ENCODE measurements at places on chromosomes 1 and 21. TPM values are rescaled to one million over a fixed set of nuclear protein-coding genes. Genes with fewer than 3 reads are reported as not detected.

- DNase-seq = no peak
Measured at GRCh38 chr1:93814795-93815340, 64.1 kb downstream of the DNTTIP2 start.

DNA sequence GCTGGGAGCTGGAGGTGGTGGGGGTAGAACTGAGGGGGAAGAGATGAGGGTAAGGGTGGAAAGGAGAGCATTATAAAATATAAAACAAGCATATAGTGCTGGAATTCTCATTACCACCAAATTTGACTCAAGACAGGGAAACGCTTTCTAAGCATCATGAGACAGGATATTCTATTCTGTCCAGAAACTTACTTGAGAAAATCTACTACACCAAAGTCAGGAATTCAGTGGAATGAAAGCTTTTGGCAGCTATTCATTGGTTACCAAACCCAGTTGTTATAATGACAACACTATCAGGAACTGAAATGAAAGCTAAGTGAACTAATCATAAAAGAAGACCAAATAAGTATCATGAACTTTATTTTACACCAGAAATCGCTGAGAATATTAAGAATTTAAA lies 14.5 kb downstream of the AIDA start:
- DNase-seq = no peak

Gene RGS16
- 1.4 TPM for polyA plus RNA-seq

- DNase-seq = no peak
Measured at GRCh38 chr1:27332536-27333281, 9.1 kb upstream of the SYTL1 start.

DNA sequence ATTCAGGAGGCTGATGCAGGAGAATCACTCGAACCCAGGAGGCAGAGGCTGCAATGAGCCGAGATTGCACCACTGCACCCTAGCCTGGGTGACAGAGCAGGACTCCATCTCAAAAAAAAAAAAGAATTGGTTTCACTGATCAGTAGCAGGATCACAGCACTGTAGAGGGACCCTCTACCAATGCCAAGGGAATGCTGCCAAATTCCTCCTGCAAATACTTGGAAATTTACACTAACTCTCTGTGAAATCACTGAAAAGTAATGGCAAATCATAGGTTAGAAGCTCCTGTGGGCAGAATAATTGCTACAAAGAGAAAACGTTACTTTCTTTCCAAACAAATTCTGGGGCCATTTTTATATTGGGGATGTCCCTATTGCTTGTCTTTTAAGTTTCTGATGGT lies 6.7 kb upstream of the GPR25 start:
- no peak for DNase-seq

- no peak for DNase-seq
Measured at GRCh38 chr1:9257851-9258250, 23.3 kb downstream of the H6PD start.

Gene ZNF436
- 38.6 TPM for polyA plus RNA-seq

Gene FASLG
- polyA plus RNA-seq = not detected

Gene BRINP2
- polyA plus RNA-seq = 0.19 TPM

Gene NPPB
- polyA plus RNA-seq = not detected

Gene AZIN2
- 5.2 TPM for polyA plus RNA-seq

GRCh38 chr1:36367066-36367465 lies 18.7 kb downstream of the STK40 start:
- DNase-seq = no peak

Gene OPRD1
- 0.33 TPM for polyA plus RNA-seq

Gene F3
- polyA plus RNA-seq = 45.3 TPM

GRCh38 chr1:239353536-239353935 lies 32.8 kb upstream of the CHRM3 start:
- DNase-seq = peak; percentile 27

DNA sequence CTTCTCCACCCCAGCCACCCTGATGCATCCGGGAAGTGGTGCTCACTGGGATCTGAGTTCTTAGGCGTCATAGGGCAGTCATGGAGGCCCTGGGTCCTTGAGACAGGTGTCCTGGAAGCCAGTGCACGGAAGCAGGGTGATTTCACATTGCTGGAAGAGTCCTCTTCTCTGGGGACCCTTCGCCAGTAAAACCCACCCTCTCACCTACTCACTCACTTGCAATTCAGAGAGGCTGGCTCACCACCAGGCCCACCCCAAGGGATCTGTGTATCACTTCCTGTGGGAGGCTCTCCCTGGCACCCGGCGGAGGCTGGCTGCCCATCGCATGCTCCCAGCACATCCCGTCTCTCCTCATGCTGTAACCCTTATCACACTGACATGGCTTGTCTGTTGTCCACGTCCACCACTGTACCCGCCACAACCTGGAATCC lies 40.2 kb upstream of the EPS8L3 start:
- no peak for DNase-seq

DNA sequence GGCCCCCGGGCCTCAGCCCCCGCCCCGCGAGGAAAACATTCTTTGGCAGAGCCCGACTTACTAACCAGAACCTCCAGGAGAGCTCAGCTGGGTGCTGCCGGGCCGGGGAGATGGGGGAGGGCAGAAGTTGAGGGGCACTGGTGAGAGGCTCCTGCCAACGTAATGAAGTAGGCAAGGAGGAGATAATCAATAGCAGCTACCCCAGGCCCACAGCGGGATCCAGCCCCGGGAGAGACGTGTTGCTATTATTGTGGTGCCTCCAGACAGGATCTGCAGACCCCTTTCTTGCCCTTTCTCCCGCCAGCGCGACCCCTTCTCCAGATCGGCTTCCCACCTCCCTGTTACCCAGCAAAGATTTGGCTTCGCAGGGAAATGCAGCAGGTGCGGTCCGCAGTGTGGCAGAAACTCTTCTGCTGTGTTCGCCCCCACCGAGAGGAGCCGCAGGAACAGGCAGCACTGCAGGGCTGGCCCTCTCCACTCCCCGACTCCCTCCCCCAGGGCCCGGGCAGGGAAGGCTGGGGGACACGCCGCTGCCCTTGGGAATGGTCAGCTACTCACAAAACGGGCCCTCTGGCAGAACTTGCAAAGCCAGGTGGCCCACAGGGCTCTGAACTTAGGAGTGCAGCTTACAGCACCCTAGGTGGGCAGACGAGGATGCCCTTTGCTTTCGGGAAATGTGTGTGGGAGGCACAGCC lies 1.5 kb upstream of the KCNA2 start:
- no peak for DNase-seq

DNA sequence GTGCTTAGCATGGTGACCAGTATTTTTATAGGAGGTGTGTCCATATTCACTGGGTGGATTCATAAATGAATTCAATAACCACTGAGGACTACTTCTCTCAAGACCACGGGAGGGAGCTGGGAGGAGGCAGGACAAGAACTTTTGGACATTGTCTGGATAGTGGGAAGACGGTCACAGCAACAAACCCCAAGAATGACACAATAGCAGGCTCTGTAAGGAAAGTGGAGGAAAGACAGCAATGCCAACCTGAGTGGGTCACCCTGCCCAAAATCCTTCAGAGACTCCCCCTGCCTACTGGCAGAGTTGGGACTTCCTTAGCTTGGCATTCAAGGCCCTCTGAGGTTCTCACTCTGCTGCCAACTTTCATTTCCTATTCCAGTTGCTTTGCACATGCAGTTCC lies 42.0 kb downstream of the GLIS1 start:
- no peak for DNase-seq

DNA sequence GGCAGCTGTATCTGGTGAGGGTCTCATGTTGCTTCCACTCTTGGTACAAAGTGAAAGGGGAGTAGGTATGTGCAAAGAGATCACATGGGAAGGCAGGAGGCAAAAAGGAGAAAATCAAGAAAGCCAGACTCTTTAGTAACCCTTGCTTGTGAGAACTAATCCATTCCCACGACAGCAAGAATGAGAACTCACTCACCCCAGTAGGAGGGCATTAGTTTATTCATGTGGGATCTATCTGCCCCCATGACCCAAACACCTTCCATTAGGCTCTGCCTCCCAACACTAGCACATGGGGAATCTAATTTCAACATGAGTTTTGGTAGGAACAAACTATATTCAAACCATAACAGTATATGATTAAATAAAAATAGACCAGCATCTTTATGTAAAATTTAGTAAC lies 57.6 kb downstream of the ZNHIT6 start:
- DNase-seq = no peak

- DNase-seq = no peak
Measured at GRCh38 chr1:62774971-62775595, 8.8 kb upstream of the ATG4C start.

Gene OR14A16
- not detected for polyA plus RNA-seq

- no peak for DNase-seq
Measured at GRCh38 chr1:198443365-198444233, 96.9 kb downstream of the ATP6V1G3 start.

Gene PM20D1
- 1.7 TPM for polyA plus RNA-seq

- no peak for DNase-seq
Measured at GRCh38 chr1:26265405-26265804, 14.5 kb upstream of the SH3BGRL3 start.

- DNase-seq = no peak
Measured at GRCh38 chr1:160040476-160040875, 8.7 kb upstream of the PIGM start.

DNA sequence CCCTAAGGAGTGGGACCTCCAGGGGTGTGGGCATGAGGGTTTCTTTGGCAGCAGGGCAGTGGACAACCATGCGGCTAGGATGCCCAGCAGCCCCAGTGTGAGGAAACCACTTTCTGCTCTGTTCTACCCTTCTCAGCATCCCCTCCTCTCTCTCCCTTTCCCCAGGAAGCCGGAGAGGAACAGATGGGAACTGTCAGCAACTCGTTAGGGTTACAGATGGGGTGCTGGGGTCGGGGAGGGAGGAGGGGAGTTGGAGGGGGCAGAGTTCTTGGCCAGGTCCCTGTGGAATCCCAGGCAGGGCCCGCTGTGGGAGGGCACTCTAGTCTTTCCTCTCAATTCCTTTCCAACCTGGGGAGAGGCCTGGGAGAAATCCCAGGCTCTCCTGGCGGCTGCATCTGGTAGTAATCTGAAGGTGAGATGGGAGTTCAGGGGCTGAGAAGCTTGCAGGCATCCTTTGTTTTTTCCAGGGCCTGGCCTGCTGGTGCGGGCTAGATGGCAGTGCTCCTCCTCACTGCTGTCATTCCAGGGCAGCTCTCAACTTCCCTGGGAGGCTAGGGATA lies 93.9 kb upstream of the CSF3R start:
- DNase-seq = no peak

DNA sequence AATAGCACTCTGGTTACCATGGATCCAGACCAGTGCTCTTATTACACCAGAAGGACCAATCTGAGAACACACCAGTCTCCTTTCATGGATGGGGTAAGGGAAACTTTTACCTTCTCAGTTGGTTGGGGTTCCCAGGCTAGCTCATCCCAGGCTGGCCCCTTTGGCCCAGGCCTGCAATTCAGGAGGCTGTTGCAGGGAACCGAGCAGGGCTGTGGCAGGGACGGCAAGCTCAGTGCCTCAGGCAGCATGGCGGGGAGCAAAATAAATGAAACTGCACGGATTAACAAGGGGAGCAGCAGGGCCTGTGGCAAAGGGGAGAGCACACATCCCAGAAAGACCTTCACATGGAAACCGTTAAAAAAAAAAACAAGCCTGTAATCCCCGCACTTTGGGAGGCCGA lies 57.0 kb downstream of the DMRTB1 start:
- no peak for DNase-seq

- no peak for DNase-seq
Measured at GRCh38 chr1:74753104-74753503, 20.2 kb downstream of the TYW3 start.

Gene CYP4A22
- polyA plus RNA-seq = 6.6 TPM

DNA sequence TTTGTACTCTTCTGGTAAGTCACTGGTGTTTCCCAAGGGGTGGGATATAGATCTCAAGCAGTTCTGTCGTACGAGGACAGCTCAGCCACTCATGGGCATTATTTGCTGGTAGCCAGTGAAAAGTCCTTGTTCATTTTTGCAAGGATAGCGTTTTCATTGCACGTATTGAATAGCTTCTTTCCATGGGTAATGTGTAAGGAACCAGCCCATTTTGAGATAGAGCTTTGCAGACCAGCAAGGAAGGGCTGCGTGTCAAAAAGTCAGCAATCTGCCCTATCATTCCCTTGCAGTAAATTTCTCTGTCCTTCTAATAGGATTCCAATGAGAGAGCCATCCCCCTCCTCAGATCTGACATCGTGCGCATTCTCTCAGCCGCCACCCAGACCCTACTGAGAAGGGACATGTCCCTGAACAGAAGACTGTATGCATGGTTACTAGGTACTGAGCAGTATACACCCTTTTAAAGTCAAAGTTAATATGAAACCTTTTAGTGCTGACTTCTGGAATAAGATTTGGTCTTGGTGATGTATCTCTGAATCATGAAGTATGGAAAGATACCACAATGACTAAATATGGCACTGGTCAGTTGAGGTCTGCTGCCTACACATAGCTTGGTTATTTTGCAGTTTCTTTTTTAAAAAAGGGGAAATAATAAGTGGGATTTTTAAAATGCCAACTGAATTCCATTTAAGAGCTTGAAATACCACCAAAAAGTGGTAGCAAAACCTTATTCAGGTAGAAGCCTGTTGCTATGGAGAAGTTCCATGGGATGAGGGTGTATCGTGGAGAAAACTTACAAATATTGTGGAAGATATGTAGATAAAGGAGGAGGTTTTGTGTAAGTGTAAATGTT lies 55.3 kb downstream of the DOP1B start:
- DNase-seq = no peak
